ENCODE measurements at places on chromosomes 2 and 18. TPM values are rescaled to one million over a fixed set of nuclear protein-coding genes. Genes with fewer than 3 reads are reported as not detected.

Gene DOK6
- total RNA-seq = 5.1 TPM

Gene CCL20
- 0.36 TPM for total RNA-seq

Gene SH3RF3
- total RNA-seq = 2.5 TPM

Gene CHRNA1
- not detected for total RNA-seq

Gene MZT2B
- total RNA-seq = 231 TPM

Gene POTEJ
- not detected for total RNA-seq

Gene TMEM200C
- total RNA-seq = 11.2 TPM

Gene HOXD13
- total RNA-seq = 0.63 TPM

Gene FIGN
- total RNA-seq = 11.5 TPM

Gene BOK
- 33.0 TPM for total RNA-seq

DNA sequence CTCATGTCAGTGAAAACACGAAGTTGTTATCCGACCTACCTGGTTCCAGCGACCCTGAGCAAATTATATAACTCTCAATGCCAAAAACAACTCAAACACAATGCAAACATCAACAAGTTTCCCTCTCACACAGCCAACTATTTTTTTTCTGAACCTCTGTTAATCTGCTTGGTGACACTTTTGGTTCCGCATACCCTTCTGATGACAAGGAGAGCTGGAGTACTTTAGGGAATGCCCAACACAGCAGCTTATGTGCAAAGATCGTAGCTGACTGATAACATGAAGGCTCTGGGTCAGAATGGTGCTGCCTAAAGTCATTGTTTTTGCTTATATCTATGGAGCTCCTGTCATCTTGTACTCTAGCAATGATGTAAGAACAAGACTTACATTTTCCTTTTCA lies 72.7 kb upstream of the CCDC68 start:
- no peaks in the 10 kb centered on the region for H3K4me1 ChIP-seq
- H3K4me3 ChIP-seq = no peak overlapping the region

- no peak overlapping the region for H3K4me3 ChIP-seq
- H3K4me1 ChIP-seq = peaks cover 59% of the 10 kb centered on the region
- no peaks in the 10 kb centered on the region for H3K27me3 ChIP-seq
- DNase-seq = no peak
- H3K27ac ChIP-seq = no peak overlapping the region
These were observed 48.3 kb downstream of the ALPK2 start for GRCh38 chr18:58580623-58581022.

GRCh38 chr18:12248926-12249720 lies 5.0 kb upstream of the CIDEA start:
- H3K27ac ChIP-seq = no peak overlapping the region
- DNase-seq = no peak
- H3K4me1 ChIP-seq = peaks cover 7% of the 10 kb centered on the region
- H3K36me3 ChIP-seq = no peaks in the 10 kb centered on the region
- no peak overlapping the region for H3K4me3 ChIP-seq

GRCh38 chr2:214674278-214674677 lies 135.2 kb downstream of the BARD1 start:
- no peak for DNase-seq
- no peak overlapping the region for H3K4me3 ChIP-seq
- H3K27me3 ChIP-seq = no peaks in the 10 kb centered on the region
- peaks cover 3% of the 10 kb centered on the region for H3K4me1 ChIP-seq

DNA sequence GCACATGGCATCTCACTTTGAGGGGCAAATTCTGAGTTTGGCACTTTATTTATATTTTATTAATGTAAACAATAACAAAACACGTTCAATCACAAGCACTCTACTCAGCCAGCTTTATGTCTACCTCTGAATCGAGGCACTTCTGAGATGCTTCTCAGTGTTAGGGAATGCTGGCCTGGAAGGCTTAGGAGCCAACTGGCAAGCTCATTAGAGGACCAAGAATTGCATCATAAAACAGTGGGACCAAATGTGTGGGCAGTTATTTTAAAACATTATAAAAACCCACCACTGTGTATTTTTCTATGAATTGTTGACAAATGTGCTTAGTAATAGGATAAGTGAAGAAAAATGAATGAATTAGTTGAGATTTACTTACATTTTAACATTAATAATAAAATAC lies 46.8 kb upstream of the SMIM21 start:
- H3K27ac ChIP-seq = no peak overlapping the region
- no peaks in the 10 kb centered on the region for H3K27me3 ChIP-seq
- no peak for DNase-seq
- peaks cover 28% of the 10 kb centered on the region for H3K4me1 ChIP-seq

DNA sequence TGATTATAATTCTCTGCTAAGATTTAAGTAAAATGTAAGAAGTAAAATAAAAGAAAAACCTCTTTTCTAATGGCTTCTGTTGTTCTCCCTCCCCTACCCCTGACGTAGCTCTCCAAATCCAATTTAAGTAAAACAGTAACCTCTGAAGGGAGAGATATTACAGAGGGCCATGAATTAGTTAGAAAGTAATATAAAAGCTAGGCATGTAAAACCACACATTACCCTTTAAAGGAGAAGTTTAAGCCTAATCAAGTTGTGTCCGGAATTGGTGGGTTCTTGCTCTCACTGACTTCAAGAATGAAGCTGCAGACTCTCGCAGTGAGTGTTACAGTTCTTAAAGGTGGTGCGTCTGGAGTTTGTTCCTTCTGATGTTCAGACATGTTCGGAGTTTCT lies 116.9 kb upstream of the SCN7A start:
- no peaks in the 10 kb centered on the region for H3K27me3 ChIP-seq
- no peaks in the 10 kb centered on the region for H3K4me1 ChIP-seq
- H3K4me3 ChIP-seq = no peak overlapping the region
- no peak for DNase-seq
- H3K27ac ChIP-seq = no peak overlapping the region
- H3K36me3 ChIP-seq = no peaks in the 10 kb centered on the region

- no peaks in the 10 kb centered on the region for H3K27me3 ChIP-seq
- H3K36me3 ChIP-seq = no peaks in the 10 kb centered on the region
- no peak for DNase-seq
- no peak overlapping the region for H3K27ac ChIP-seq
- peaks cover 41% of the 10 kb centered on the region for H3K4me1 ChIP-seq
These were observed 965.2 kb downstream of the BCL11A start for GRCh38 chr2:59588286-59588685.

DNA sequence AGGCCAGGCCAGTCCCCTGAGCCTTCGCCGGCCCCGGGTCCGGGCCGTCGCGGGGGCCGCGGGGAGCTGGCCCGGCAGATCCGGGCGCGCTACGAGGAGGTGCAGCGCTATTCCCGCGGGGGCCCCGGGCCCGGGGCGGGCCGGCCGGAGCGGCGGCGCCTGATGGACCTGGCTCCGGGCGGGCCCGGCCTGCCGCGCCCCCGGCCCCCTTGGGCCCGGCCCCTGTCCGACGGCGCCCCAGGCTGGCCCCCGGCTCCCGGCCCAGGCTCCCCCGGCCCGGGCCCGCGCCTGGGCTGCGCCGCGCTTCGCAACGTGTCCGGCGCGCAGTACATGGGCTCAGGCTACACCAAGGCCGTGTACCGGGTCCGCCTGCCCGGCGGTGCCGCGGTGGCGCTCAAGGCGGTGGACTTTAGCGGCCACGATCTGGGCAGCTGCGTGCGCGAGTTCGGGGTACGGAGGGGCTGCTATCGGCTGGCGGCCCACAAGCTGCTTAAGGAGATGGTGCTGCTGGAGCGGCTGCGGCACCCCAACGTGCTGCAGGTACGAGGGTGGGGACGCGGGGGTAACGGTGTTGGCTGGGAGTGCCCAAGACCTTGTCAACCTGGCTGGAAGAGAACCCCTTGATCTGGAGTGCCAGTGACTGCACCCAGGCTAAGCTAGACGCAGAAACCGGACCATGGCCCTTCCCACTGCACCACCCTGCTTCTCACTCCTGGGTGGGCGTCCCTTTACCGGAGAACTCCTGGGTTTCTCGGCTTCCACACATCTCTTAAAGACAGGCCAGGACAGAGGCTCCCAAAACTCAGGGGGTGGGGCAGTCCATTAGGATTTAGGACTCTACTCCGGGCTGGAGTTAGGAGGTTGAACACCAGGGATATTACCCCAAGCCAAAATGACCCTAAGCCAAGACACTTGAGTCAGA lies 739 bp downstream of the PKDCC start:
- H3K27ac ChIP-seq = peak overlapping the region; percentile 61
- H3K27me3 ChIP-seq = peaks cover 4% of the 10 kb centered on the region
- H3K4me1 ChIP-seq = peaks cover 72% of the 10 kb centered on the region
- H3K4me3 ChIP-seq = peak overlapping the region; percentile 83

DNA sequence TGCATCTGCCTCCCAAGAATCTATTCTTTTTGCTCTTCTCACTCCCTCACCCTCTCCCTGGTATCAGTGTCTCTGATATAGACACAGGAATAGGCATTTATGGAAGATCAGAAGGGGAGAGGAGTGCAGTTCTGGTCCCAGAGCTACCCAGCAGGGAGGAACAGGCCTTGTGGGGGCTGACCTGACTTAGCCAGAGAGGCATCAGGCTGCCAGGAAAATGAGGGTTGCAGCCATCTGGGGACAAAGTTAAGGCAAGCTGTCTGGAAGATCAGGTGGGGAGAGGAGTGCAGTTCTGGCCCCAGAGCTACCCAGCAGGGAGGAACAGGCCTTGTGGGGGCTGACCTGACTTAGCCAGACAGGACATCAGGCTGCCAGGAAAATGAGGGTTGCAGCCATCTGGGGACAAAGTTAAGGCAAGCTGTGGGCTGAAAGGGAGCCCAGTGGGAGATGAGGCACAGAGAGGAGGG lies 69.9 kb upstream of the HK2 start:
- peaks cover 18% of the 10 kb centered on the region for H3K4me1 ChIP-seq
- no peak overlapping the region for H3K27ac ChIP-seq
- H3K27me3 ChIP-seq = no peaks in the 10 kb centered on the region
- no peak for DNase-seq
- no peaks in the 10 kb centered on the region for H3K36me3 ChIP-seq
- no peak overlapping the region for H3K4me3 ChIP-seq

DNA sequence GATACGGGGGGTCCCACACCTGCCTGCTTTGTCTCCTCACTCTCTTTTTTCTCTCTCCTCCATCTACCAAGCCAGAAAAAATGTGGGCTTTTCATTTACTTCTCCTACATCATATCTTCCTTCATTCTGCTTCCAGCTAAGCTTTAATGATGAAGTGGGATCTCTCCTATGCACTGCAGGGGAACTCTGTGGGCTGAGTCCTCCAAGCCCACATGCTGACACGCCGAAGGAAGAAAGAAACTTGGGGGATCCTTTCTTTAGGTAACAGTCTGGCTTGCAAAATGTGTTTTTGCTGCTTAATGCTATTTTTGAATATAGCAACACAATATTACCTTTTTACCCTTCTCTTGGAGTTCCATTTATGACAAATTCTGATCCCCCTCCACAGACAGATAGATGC lies 33.6 kb upstream of the YWHAQ start:
- no peak overlapping the region for H3K27ac ChIP-seq
- DNase-seq = no peak
- no peaks in the 10 kb centered on the region for H3K4me1 ChIP-seq
- no peak overlapping the region for H3K4me3 ChIP-seq
- no peaks in the 10 kb centered on the region for H3K36me3 ChIP-seq

DNA sequence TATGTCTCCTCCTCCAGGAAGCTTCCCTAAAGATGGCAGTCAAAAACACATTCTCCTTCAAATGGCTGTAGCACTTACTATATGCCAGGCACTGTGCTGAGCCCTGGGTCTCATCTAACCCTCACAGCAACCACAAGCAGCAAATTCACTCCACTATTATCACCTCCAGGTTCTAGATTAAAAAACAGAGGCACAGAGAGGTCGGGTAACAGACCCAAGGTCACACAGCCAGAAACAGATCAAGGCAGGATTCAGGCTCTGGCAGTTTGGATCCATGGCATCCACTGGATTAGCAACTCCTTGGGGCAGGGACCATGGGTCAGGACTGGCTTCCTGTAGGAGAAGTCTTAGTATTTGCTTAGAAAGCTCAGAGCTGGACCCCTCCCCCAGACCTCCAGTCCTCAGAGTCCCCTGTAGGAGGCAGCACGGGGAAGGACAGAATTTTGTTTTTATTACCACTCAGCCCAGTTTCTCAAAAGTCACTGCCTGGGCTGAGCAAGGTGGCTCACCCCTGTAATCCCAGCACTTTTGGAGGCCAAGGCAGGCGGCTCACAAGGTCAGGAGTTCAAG lies 34.4 kb downstream of the ZFP36L2 start:
- H3K4me3 ChIP-seq = no peak overlapping the region
- no peaks in the 10 kb centered on the region for H3K27me3 ChIP-seq
- H3K27ac ChIP-seq = no peak overlapping the region
- peaks cover 15% of the 10 kb centered on the region for H3K4me1 ChIP-seq
- H3K36me3 ChIP-seq = no peaks in the 10 kb centered on the region
- DNase-seq = no peak

DNA sequence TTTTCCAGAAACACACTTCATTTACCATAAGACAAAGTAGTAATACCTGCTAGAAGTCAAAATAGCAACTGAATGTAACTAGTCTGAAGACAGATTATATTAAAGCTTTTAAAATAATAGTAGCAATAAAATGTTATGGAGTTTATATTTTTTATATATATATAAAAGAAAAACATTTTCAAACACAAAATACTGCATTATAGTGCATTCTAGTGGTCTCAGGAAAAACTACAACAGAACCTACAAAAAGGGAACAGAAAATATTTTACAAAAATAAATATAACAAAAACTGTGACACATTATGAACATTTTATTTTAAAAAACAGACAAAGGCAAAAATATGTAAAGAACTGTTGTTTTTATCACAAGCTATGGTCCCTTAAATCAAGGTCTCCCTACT lies 48.0 kb downstream of the STRN start:
- H3K27me3 ChIP-seq = no peaks in the 10 kb centered on the region
- peaks cover 7% of the 10 kb centered on the region for H3K36me3 ChIP-seq
- no peak overlapping the region for H3K4me3 ChIP-seq
- H3K27ac ChIP-seq = no peak overlapping the region

DNA sequence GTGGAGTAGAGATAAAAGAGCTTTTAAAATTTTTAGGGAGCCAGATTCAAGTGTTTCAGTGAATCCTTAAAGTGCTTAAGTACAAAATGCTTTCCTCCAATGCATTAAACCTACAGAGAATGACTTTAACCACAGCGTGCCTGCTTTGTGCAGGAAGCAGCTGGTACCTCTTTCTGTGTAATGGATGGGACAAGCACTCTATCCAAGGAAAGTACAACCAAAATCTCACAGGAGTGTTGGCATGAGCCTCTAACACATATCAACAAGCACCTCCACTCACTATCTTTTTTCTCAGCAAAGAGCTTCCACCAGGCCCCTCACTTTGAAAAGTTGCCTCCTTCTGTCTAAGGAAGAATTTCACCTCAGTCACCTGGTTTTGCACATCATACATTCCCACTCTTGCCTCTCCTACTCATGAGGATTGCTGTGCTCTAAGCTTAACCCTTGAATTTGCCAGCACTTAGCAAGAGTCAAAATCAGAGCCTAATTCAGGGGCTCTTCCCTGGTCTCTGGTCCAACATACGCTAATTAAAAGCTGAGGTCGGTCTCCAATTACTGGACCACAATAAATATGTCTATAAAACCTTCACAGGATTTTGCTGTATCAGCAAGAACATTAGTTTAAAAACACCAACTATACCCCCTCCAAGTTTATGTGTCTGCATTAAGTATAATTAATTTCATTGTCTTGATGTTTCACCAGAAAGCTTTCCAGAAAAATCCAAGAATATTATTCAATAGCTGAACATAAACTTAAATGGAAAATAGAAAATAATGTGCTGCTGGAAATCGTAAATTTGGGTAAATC lies 68.9 kb downstream of the ZNF521 start:
- H3K36me3 ChIP-seq = no peaks in the 10 kb centered on the region
- H3K27me3 ChIP-seq = no peaks in the 10 kb centered on the region
- H3K27ac ChIP-seq = no peak overlapping the region
- no peak for DNase-seq

GRCh38 chr2:178884440-178884839 lies 77.2 kb upstream of the TTN start:
- no peak overlapping the region for H3K4me3 ChIP-seq
- DNase-seq = no peak
- no peaks in the 10 kb centered on the region for H3K4me1 ChIP-seq
- no peaks in the 10 kb centered on the region for H3K36me3 ChIP-seq
- H3K27ac ChIP-seq = no peak overlapping the region
